ENCODE measurements at places on chromosomes 1 and 21.

- no peak for DNase-seq
These were observed 151.0 kb downstream of the FMN2 start for GRCh38 chr1:240242601-240243144.

GRCh38 chr1:247542811-247543210, 6.1 kb upstream of the GCSAML start:
- no peak for DNase-seq

DNA sequence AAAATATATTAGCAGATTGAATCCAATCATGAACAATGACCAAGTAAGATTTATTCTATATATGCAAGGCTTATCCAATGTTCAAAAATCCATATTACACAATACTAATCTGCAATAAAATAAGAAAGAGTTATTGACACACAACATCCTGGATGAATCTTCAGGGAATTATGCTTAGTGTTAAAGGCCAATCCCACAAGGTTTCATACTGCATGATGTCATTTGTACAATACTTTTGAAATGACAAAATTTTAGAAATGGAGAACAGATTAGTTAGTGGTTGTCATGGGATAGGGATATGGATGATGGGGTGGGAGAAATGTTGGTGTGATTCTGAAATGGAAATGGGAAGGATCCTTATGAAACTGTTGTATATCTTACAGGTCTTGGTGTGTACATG, 425.7 kb downstream of the SIPA1L2 start:
- DNase-seq: no peak

DNA sequence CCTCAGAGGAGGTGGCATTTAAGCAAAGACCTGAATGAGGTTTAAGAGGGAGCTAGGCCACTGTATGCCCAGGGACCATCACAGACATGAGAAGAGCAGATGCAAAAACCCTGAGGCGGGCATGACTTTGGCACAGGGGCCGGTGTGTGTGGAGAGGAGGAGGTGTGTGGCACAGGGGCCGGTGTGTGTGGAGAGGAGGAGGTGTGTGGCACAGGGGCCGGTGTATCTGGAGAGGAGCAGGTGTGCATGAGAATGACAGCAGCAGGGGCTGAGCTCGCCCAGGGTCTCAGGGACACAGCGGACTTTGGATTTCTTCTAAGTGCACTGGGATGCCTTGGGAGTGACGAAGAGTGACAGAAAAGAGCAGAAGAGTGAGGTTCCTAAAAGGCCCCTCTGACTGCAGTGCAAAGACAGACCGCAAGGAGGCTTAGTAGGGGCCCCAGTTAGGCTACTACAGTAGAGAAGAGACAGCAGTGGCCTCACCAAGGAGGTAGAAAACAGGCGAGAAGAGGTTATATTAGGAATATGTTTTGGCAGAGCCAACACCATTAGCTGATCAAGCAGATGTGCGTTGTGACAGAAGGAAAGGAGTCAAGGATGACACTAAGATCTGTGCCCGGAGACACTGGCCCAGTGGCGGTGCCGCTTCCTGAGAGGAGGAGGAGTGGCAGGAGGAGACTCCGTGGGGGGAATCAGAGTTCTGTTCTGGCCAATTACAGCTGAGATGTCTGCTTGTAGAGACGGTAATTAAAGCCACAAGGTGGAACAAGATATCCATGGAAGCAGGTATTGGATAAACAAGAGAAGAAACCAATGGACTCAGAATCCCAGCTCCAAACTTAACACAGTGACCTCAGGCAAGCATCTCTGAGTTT, 18.4 kb downstream of the ZBTB17 start:
- no peak for DNase-seq

DNA sequence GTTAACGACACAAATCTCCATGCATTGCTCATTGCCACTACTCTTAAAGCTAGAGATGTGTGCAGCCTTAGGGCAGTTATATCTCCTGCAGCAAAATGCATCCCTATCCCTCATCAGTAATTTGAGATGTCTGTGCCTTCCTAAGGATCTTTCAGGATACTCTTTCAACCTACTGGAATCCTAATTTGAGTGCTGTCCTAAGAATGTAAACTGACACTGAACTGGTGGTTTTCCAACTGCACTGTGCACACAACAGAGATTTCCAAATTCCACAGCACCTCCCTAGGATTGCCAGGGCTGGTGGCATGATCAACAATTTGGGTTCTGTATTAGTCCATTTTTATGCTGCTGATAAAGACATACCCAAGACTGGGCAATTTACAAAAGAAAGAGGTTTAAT, 193.9 kb downstream of the LTN1 start:
- DNase-seq: no peak

- no peak for DNase-seq
These were observed 155.9 kb downstream of the DISP1 start for GRCh38 chr1:222970711-222971110.

DNA sequence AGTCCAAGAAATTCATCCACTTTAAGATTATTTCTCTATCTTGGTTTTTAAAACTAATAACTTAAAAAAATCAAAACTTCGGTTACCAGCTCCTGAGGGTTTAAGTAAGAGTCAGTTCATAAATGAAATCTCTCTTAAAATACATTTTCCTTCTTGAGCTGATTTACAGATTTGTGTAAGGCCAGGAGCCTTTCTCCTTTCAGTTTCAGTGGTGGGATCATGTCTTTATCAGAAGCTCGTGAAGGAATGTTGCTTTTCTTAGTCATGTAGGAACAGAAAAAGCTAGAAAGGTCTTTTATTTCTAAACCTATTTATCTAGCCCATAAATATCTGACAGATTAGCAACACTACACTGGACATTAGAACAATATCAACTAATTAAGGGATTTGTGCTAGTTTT, 390.2 kb downstream of the GPATCH2 start:
- no peak for DNase-seq

- DNase-seq: no peak
These were observed 32.3 kb upstream of the TARDBP start for GRCh38 chr1:10980094-10980577.

GRCh38 chr1:179889589-179889988, 7.5 kb downstream of the TOR1AIP1 start:
- DNase-seq: no peak

DNA sequence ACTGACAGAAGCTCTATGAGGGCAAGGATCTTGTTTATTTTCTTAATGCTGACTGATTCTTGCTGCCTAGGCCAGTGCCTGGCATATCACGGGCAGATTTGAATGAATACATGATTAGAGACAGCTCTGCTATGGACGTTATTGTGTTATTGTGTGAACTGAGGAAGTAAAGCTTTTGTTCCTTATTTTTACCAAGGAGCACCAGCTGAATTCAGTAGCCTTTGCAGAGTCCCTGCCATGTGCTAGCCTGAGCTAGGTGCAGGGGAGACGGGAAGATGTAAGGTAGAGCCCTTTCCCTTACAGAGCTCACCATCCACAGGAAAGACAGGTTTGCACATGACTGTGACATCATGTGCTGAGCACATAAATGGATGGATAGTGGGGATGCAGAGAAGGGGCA, 36.0 kb upstream of the SCMH1 start:
- DNase-seq: no peak

DNA sequence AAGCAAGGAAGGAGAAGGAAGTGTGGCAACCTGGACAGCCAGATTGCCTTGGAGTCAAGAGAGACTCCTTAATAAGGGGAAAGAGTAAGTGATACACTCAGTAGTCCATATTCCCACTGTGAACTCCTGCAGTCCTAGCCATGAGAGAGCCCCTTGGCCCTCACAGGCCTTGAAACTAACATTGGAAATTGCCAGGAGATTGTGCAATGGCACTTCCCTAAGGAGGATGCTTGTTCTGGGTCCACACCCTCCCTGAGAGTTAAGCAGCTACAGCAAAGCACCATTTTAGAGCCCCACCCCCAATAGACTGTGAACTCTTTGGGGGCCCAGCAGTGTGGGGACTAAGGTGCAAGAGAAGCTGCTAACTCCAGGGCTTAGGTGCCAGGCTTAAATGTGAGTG, 367.7 kb upstream of the CAMK1G start:
- no peak for DNase-seq

GRCh38 chr1:246782120-246782900, 58.1 kb downstream of the SCCPDH start:
- no peak for DNase-seq

- no peak for DNase-seq
These were observed 35.1 kb upstream of the GRIK3 start for GRCh38 chr1:37069406-37069805.

- DNase-seq: no peak
These were observed 71.5 kb downstream of the SIK1 start for GRCh38 chr21:43355266-43355924.

DNA sequence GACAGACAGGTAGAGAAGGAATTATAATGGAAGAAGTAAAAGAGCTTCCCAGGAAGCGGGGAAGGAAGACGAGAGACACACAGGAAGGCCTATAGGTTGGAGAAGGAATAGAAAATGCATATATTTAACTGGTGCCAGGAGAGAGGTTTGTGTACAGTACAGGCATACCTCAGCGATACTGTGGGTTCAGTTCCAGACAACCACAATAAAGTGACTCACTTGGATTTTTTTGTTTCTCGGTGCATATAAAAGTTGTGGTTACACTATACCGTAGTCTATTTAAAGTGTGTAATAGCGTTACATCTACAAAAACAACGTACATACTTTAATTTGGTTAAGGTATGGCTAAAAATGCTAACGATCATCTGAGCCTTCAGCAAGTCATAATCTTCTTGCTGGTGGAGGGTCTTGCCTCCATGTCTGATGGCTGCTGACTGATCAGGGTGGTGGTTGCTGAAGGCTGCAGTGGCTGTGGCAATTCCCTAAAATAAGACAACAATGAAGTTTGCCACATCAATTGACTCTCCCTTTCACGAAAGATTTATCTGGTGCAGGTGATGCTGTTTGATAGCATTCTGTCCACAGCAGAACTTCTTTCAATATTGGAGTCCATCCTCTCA, 16.0 kb downstream of the YARS1 start:
- DNase-seq: peak; percentile 22

DNA sequence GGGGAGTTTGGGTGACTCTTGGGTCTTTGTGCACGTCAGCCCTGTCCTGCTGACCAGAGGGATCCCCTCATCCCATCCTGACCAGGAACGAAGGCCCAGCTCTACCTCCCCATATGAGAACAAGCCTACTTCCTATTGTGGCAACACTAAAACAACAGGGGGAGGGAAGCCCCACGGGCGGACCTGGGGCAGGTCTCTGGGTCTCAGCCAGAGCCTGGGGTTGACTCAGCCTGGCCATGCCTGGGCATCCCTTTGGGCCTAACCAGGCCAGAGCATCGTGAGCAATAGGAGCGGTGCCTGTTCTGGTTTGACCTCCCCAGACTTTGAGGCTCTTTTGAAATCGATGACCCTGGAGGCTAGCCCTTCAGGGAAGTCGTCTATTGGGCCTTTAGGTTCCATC, 16.8 kb downstream of the RPS6KA1 start:
- no peak for DNase-seq

- no peak for DNase-seq
These were observed 8.9 kb downstream of the PTGS2 start for GRCh38 chr1:186671136-186671825.
